NCI-H226 (cell line): ENCODE measurements at places on chromosomes 1 and 21.

- no peak for DNase-seq
Observed at GRCh38 chr1:230031131-230031530, 35.9 kb upstream of the GALNT2 start.

DNA sequence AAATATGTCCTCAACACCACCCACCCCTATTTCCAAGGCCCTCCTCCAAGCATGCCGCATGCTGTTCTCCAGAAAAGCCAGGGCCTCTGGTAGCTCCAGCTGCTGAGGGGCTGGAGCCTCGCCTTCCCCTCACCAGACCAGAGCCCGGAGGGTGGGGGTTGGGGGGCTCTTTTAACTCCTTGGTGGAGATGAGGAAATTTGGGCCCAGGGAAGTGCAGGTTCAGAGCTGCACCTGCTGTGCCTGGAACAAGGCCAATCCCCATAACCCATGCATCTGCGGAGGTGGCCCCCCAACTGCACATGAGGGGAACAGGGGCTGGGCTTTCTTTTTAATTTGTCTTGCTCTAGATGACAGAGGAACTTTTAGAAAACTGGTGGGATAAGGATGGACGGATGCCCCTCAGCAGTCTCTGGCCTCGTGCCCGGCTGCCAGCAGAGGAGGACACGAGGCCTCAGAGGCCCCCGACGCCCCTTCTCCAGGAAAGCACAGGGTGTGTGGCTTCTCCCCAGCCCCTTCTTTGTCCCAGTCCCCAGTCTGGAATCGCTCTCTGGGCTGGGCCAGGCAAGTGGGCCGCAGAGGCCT is 550 bp upstream of the SELENON start:
- no peak for DNase-seq

GRCh38 chr1:199150756-199151155 is 511.9 kb downstream of the PTPRC start:
- no peak for DNase-seq

- DNase-seq = peak; percentile 12
Observed at GRCh38 chr21:23968722-23969647, 1638.3 kb downstream of the MRPL39 start.

GRCh38 chr1:115753830-115754229 is 14.7 kb downstream of the CASQ2 start:
- no peak for DNase-seq

GRCh38 chr1:150092180-150092791 is 24.7 kb downstream of the VPS45 start:
- no peak for DNase-seq

DNA sequence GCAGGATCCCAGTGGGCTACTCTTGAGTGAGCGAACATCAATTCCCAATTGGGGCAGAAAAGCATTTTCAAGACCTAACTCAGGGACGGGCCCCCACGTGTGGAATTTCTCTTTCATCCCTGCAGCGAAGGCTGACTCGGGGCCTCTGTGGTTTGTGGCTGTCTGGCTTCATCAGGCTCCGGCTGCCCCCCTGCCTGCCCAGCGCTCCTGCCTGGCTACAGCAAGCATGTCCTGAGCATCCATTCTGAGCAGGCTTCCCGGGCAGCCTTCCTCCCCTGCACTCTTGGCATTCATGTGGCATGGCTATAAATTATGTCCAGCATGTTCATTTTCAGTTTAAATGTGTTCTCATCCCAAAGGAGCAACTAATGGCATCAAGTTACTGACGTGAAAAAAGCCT is 588.1 kb downstream of the KIF26B start:
- no peak for DNase-seq

GRCh38 chr1:154859151-154859785 is 10.8 kb downstream of the KCNN3 start:
- peak; percentile 0 for DNase-seq

DNA sequence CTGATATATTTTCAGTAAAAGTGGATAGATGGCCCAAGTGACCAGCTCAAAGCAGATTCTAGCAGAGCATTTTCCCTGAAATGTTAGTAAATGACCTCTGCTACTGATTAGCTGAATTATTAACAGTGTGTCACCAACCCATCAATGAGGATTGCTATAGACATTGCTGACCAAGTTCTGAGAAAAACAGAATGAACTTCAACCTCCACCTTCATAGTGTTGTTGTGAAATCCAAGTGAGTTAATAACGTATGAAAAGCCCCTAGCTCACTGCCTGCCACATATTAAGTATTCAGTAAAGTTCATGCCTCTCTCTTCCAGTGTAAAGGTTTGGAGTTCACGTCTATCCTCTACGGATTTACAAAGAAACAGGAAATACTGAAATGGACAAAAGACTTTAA is 15.8 kb downstream of the PLPP3 start:
- no peak for DNase-seq

GRCh38 chr1:41955461-41956159 is 36.9 kb upstream of the HIVEP3 start:
- peak; percentile 87 for DNase-seq

GRCh38 chr1:115560027-115560426 is 81.7 kb upstream of the VANGL1 start:
- DNase-seq = no peak

- DNase-seq = peak; percentile 12
Observed at GRCh38 chr1:26734501-26735058, 38.8 kb downstream of the ARID1A start.

- peak; percentile 85 for DNase-seq
Observed at GRCh38 chr1:181086926-181087325, 1.6 kb upstream of the IER5 start.

GRCh38 chr1:91741906-91742305 is 144.0 kb downstream of the TGFBR3 start:
- no peak for DNase-seq

- DNase-seq = no peak
Observed at GRCh38 chr1:22291494-22291893, 148.6 kb upstream of the WNT4 start.

- no peak for DNase-seq
Observed at GRCh38 chr1:77781683-77782082, 2.2 kb downstream of the MIGA1 start.
